NCI-H510A (cell line): ENCODE measurements at places on chromosomes 5 and 9.

- no peak for DNase-seq
Measured at GRCh38 chr9:130530938-130531337, 48.4 kb upstream of the FUBP3 start.

DNA sequence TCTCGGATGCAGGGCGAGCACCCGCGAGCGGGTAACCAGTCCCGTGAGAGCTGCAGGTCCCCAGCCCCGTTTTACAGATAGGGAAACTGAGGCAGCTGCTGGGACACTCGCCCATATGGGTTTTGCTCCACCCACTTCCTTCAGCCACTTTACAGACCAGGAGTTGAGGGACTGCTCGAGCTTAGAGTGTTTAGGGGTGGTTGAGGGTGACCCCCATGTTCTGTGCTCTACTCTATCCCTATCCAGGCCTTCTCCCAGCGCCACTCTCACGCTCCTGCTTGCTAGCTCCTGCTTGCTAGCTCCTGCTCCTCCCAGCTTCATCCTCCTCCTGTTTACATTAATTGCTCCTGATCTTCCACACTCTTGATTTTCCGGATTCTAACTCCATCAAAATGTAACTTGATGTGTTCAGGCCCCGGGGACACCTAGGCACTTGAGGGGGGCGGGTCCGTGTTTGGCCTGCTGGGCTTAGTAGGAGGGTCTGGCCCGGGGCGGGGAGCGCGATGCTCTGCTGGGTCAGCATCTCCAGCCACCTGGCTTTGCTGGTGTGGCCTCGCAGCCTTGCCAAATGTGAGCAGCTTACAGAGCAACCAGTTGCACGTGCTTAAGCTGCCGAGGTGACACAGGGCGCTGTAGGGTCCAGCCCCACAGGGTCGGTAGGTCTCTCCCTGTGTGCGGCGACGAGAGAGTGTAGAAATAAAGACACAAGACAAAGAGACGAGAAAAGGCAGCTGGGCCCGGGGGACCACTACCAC lies 1.5 kb upstream of the PTGES2 start:
- DNase-seq: no peak

DNA sequence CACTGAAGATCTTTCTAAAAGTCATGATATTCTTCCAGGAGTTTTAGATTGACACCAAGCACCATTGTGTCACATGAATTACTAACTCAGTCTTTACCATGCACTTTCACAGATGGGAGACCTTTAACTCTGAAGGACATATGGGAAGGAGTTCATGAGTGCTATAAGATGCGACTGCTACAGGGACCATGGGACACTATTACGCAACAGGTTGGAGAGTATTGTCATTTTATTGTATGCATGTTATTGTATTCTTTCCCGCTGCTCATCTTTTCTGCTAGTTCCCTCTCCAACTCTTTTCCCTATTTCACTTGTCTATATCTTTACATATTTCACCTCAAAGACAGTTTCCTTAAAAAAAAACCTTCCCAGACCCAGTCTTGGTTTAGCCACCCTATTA lies 99.8 kb downstream of the RPS23 start:
- DNase-seq: no peak

- no peak for DNase-seq
Measured at GRCh38 chr9:22119522-22120158, 110.5 kb upstream of the CDKN2B start.

DNA sequence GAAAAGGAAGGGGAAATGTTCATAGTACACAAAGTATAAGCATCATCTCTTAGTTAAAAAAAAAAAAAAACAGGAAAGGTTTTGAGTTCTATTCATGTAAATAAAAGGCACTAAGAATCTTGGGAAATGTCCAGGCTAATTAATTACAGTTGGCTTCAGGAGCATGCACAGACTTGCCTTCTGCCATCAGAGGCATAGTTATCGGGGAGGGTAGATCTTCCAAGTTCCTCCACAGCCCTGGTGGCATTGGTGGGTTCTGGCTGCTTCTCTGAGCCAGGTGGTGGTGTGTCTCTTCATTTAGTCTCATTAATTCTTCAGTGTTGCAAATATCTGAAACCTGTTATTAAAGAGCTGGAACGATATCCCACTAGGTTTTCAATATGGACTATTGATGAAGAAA lies 85.2 kb downstream of the TMEM252 start:
- no peak for DNase-seq

GRCh38 chr5:69050214-69050613 lies 43.6 kb upstream of the SLC30A5 start:
- no peak for DNase-seq

DNA sequence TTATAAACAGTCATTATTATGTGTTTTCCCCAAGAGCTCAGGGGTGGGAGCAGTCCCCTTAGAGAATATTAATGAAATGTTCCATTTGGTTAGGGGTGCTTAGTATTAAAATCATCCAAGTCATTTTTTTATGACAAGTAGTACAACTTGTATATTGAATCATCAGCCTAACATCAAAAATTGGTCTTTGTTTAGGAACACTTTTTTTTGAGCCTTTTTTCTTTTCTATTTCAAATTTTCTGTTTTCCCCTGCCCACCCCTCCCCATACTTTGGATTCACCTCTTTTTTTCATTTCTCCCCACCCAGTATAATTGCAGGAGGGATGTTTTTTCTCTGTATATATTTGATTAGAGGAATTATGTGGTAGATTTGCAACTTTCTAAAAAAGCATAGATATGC lies 25.8 kb downstream of the RBM27 start:
- no peak for DNase-seq

GRCh38 chr5:127011961-127012644 lies 18.3 kb downstream of the MARCHF3 start:
- DNase-seq: no peak

DNA sequence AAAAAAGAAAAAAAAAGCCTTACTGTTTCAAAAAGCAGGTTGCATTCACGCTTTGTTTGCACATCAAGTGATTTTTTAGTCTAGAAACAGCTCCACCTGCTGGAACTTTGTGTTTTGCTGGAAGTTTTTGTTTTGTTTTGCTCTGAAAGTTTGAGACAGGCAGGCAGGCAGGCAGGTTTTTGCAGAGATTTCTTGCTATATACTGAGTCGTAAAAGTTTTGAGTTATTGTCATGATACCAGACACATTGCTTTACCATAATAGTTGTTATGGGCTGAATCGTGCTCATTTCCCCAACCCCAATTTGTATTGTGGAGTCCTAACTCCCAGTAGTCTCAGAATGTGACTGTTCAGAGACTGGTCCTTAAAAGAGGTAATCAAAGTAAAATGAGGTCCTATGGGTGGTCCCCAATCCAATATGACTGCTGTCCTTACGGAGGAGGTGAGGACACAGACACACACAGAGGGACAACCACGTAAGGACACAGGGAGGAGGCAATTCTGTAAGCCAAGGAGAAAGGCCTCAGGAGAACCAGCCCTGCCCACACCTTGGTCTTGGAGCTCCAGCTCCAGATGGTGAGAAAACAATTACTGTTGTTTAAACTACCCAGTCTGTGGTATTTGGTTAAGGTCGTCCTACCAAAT lies 20.9 kb downstream of the OR2Y1 start:
- DNase-seq: no peak

GRCh38 chr9:104836235-104836634 lies 72.3 kb downstream of the NIPSNAP3B start:
- peak; percentile 73 for DNase-seq

DNA sequence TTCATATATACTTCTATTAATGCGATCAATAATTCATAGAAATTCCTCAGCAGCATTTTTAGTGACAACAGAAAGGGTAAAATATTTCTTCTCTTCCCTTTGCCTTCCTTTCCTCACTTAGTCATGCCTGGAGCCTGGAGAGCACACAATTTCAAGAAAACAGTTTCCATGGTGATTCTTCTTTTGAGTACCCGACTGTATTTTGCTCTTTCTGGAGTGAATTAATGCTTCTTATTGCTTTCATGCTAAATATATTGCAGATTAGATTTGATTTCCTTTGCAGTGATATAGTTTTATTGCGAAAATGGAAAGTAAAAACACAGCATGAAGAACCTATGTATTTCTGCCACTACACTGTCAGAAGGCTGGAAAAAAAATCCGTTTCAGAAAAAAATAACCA lies 153.5 kb downstream of the PPP2R2B start:
- no peak for DNase-seq

DNA sequence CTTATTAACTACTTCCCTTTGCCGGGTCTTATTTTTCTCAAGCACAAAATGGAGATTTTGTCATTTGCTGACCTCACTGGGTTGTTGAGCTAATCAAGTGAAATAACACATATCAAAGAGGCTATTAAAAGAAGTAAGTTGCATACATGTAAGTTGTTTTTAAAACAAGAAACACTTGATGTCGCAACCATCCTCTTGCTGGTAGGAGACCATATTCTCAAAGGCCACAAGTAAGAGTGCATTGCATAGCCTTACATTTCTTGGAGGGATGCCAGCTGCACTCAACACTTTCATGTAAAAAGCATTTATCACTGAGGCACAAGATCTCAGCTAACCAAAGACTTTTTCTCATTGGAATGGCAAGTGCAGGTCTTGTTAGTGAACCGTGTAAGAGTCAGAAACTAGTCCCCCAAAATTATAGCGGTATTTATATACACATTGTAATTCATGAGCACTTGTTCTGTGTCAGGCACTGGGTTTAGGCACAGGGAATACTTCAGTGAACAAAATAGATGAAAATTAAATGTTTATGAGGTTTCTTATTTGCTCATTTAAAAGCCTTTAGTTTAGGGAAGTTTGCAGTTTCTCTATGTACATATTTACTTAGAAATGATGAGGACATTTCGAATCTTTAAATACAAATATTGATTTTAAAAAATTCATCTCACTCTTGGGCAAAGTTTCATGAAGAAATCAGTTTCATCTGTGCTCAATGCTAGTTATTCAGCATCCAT lies 72.0 kb downstream of the ZFAND5 start:
- DNase-seq: no peak

DNA sequence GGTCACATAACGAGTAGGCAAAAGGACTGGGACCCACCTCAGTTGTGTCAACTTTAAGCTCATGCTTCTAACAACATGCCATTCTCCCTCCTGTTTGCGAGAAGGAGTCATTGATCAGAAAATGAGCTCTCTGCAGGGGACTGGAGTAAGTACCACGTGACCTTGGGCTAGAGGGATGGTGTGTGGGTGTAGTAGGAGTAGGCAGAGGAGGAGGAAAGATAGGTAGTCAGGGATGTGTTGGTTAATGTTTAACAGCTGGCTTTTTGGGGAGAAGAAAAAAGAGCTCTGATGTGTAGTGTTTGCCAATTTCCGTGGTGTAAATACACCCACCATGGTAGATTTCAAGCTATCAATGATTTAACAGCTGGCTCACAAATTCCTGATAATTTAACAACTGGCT lies 160.3 kb upstream of the TBC1D2 start:
- no peak for DNase-seq

DNA sequence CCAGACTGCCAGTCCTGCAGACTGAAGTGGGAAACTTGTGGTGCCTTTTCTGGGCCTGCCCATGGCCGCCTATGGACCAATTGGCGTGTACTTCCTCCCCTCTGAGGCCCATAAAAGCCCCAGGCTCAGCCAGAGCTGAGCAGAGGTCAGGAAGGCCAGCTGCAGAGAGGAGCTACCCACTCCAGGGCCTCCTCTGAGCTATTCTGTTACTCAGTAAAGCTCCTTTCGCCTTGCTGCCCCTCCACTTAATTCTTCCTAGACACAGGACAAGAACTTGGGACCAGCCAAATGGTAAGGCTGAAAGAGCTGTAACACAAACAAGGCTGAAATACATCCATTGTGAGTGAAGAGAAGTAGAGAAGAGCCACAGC lies 106.4 kb downstream of the C9orf50 start:
- no peak for DNase-seq

DNA sequence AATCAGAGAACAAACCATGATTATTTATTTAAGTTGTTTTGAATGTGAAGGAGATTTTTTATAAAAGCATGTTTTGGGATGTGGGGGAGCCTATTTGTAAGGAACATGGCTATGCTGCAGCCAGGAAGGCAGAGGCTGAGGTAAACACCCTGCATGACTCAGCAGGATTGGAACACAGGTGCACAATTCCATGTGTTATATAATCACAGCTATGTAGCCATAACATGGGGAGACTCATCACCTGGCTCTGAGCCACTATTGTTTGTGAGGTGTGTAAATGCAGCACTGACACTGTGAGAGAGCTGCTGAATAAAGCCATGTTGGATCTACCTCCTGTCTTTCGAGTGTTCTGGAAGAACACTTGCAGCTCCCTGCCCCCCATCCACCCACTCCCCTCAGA lies 1009.8 kb downstream of the DNAH5 start:
- DNase-seq: peak; percentile 44

GRCh38 chr5:39063037-39063436 lies 11.2 kb downstream of the RICTOR start:
- DNase-seq: no peak

DNA sequence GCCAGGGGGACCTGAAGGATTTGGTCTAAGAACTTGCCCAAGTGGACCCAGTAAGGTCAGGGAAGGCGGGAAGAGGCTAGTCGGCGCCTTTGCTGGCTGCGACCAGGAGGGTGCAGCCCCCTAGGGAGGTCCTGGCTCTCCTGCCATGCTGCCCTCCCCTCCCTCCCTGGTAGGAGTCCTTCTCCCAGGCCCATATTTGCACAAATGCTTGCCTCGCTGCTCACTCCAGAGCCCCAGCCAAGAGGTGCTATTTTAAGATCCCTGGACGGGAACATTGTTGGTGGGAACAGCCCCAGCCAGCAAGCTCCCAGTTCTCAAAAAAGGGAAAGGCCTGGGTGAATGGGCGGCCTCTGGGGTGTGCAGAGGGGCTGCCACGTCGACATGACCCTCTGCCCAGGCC lies 4.3 kb upstream of the IL17B start:
- no peak for DNase-seq

- DNase-seq: no peak
Measured at GRCh38 chr9:33155393-33155792, 11.7 kb downstream of the B4GALT1 start.

- no peak for DNase-seq
Measured at GRCh38 chr5:14202462-14202861, 59.3 kb downstream of the TRIO start.

GRCh38 chr9:135081731-135082130 lies 5.7 kb upstream of the OLFM1 start:
- DNase-seq: no peak

GRCh38 chr5:153365547-153365946 lies 124.9 kb upstream of the GRIA1 start:
- no peak for DNase-seq

GRCh38 chr9:88342246-88342645 lies 46.0 kb upstream of the SPIN1 start:
- DNase-seq: no peak

- no peak for DNase-seq
Measured at GRCh38 chr5:74342948-74343682, 297.4 kb downstream of the ENC1 start.

DNA sequence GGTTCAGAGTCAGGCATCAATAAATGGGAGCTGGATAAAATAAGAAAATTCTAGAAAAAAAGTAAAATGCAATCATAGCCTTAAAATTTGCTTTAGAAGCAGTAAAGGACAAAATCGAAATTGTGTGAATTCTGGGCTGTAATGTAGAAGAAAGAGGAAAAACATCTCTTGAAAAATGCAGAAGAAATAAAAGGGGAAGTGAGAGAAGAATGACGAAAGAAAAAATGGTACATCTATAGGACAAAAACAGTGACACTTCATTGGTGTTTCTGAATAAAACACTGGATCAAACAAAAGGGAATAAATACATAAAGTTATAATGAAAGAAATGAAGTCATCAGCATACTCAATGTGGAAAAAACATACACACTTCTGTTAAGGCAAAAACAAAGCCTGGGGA lies 642.3 kb downstream of the ACTL7B start:
- no peak for DNase-seq
